ENCODE measurements at places on chromosomes 12 and 14. TPM values are rescaled to one million over a fixed set of nuclear protein-coding genes. Genes with fewer than 3 reads are reported as not detected.

DNA sequence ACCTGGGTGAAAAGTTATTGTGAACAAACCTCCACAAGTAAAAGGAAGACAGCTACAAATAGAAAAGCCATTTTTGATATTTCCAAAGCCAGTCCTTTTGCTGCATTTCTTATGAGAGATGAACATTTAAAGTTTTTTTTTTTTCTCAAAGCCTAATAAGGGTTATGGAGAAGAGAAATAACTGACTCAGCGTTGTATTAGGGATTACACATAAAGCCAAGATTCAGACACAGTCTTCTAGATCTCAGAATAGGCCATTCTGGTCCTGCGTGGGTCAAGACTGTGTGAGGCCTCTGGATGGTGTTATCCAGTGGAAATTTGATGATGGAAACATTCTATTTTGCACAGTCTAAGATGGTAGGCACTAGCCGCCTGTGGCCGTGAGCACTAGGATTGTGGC lies 459.8 kb downstream of the EGLN3 start:
- DNase-seq, result no peak

- DNase-seq, result no peak
Observed at GRCh38 chr12:78666584-78666983, 198.0 kb upstream of the SYT1 start.

GRCh38 chr12:49030714-49031572 lies 12.4 kb upstream of the PRKAG1 start:
- no peak for DNase-seq

The RIPK3 gene
- polyA plus RNA-seq, result 11.7 TPM

- no peak for DNase-seq
Observed at GRCh38 chr14:57961786-57962060, 95.8 kb upstream of the SLC35F4 start.

- DNase-seq, result no peak
Observed at GRCh38 chr12:117365049-117365616, 3.7 kb upstream of the NOS1 start.

The DBX2 gene
- not detected for polyA plus RNA-seq

DNA sequence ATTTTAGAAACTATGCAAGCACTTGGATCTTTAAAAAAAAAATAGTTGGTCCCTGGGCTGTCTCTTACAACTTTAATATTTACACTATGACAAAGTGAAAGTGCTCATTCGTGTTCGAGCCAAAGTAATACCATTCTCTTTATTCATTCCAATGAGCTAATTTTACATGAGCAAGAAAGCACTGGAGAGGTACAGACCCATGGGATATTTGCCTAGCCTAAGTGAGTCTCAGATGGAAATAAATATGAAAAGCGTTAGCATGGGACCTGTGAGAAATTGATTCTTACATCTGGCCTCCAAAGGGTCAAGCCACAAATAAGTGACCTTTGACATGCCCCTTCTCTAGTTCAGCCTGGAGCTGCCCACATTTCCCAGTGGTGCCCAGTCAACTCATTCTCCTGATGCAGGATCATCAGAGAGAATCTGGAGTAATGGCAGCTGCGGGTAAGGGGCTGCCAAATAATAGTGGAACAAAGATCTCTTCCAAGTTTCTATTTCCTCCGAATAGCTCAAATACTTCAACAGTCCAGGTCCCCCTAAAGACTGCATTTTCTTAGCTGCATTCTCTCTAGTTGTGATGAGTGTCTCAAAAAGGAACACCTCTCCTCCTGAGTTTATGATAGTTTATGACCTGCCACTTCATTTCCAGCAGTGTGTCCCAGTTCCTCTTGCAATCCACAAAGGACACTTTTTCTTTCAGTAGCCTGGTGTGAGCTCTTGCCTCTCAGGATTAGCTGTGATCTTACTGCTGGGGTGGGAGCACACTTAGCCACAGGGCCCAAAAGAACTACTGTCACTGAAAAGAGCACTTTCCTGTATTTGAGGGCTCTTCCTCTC lies 208.2 kb downstream of the DAD1 start:
- no peak for DNase-seq

The HAL gene
- 28.0 TPM for polyA plus RNA-seq

The TIGAR gene
- polyA plus RNA-seq, result 16.0 TPM

The CAMKK2 gene
- 55.6 TPM for polyA plus RNA-seq

GRCh38 chr12:90090929-90091651 lies 382.5 kb upstream of the ATP2B1 start:
- peak; percentile 72 for DNase-seq

DNA sequence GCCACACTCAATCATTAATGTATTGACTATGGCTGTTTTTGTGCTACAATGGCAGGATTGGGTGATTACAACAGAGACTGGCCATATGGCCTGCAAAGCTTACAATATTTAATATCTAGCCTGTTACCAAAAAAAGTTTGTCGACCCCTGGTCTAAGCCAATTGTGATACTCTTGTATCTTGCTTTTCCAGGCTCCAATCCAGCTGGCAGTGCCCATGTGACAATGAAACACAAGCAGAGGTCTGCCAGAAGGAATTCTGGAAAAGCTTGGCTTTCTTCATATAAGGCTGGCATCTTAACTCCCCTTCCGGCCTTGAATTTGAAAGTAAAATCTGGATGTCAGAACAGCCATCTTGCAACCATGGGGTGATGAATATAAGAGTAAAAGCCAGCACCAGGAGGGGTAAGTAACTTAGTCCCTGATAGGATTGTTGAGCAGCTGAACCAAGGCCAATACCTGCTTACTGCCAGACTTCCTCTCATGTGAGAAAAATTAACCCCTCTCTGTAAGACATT lies 458.7 kb downstream of the TMTC2 start:
- DNase-seq, result no peak

DNA sequence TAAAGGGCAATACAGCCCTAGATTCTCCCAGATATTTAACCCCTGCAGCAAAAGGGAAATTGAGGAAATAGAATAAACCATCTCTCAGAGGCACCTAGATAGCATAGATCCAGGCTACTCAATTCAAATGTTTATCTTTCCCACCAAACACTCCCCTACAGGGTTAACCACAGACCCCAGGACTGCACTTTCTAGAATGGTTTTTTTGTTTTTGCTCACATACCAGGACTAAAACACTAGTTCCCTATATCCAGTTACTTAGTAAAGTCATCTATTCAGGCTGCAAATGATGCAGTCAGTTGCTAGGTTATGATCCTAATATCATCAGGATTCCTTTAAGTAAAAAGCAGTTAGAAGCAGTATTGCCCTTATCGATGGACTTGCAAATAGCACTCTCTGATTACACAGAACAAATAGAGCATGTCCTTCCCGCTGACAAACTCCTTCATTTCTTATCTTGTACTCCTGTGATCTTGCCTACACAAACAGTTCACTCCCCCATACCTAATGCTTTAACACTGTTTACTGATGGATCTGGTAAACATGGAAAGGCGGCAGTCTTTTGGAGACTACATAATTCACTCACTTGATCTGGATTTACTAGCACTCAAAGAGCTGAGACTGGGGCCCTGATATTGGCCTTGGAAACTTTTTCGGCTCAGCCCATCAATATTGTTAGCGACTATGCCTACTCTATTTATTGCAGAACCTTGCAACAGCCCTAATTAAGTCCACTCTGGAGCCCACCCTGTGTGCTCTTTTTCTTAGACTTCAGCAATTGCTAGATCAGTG lies 257.2 kb upstream of the DIO2 start:
- DNase-seq, result no peak

The GUCY2C gene
- polyA plus RNA-seq, result 0.04 TPM

DNA sequence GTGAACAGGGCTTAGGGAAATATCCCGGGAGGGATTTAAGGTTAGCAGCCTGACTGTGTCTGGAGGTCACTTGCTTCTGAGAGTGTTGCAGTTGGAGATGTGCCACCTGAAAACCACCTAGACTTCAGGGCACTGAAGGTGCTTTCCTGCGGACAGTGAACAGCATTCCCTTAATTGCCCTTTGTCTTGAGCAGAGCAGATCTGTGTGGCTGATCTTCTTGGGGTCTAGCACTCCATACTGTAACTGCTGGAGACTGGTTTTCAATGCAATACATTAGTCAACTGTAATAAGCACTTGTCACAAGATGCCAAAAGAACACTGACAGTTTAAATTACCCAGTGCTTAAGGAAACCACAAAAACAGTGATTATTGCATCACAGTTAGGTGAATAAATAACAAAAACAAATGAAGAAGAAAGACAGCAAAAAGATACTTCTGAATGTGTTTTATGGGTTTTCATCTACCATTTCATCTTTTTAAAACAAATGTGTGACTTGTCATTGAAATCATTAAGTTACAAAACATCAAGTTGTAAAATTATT lies 111.8 kb downstream of the PRIMA1 start:
- DNase-seq, result no peak

- DNase-seq, result no peak
Observed at GRCh38 chr14:53956427-53957201, at the start of gene BMP4. TSS of gene BMP4 (minus strand) at chr14:53956825. CDS start at chr14:53952222, 4,603 bp downstream.

The KRT72 gene
- not detected for polyA plus RNA-seq

The ARHGAP9 gene
- 211 TPM for polyA plus RNA-seq

GRCh38 chr12:68853396-68854077 lies 45.6 kb downstream of the MDM2 start:
- no peak for DNase-seq

The STAC3 gene
- polyA plus RNA-seq, result 7.0 TPM

GRCh38 chr14:89675590-89675989 lies 258.6 kb upstream of the FOXN3 start:
- no peak for DNase-seq

DNA sequence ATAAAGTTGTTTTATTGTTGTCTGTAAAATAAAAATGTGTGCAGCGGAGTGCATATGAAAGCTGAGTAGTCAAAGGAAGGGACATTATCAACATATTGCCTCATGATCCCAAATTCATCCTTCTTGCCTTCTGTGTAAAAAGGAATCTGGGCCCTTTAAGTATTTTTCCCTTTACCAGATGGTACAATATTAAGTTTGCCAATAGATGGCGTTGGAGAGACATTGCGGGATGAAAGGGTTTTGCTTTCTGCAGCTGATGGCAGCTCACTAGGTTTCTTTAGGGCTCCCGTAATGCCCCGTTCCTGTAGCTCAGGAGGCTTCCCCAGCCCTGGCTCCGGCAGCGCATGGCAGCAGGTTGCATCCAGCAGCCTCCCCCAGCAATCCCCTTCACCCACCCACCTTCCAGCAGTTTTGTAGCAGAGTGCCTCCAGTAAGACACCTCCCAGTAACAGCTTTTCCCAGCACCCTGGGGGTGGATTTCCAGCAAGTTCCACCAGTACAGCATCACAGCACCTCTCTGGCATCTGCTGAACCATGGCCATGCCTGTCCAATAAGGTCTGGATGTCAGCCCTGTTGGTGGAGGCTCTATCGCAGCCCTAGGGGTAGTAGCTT lies 354.4 kb downstream of the MED13L start:
- no peak for DNase-seq

The PIK3C2G gene
- not detected for polyA plus RNA-seq

GRCh38 chr14:65491274-65491673 lies 78.7 kb downstream of the FUT8 start:
- DNase-seq, result no peak

DNA sequence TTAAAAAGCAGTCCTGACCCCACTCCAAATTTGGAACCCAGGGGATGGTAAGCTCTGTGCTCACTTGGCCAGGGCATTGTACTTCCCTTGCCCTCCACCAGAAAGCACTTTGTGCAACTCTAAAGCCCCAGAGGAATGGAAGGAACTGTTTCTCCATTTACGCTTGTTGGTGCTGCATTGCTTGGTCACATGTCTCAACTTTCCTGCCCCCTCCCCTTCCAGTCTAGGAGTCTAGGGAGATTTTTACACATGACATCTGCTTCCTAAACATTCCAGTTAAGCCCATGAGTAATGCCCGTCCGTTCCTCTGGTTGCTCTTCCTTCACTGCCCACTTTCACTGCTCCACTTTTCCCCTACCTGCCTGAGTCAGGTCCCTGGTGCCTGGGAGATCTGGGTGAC lies 92.6 kb upstream of the MAP1LC3B2 start:
- DNase-seq, result peak; percentile 33

- DNase-seq, result no peak
Observed at GRCh38 chr14:54815515-54815914, 87.1 kb downstream of the GCH1 start.

DNA sequence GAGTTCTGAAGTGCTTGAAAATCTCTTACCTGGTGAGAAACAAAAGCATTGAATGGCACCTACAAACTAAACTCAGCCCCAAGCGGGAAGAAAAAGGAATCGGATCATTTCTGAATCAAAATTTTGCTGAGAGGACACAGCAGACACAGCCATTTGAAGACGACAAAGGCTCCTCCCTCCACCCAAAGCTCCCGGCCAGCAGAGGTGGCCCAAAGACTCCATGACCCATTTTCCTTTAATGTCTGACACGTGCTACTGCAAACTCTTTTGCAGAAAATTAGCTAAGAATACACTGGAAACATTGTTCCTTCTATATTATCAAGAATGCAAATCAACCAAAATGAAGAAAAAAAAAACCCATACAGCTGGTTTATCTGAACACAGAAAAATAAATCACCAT lies 85.9 kb upstream of the FOXN3 start:
- DNase-seq, result no peak

- DNase-seq, result no peak
Observed at GRCh38 chr12:52144512-52145227, 47.1 kb downstream of the KRT80 start.

- no peak for DNase-seq
Observed at GRCh38 chr12:120982659-120983058, 4.3 kb downstream of the HNF1A start.

The RFLNA gene
- not detected for polyA plus RNA-seq

- DNase-seq, result no peak
Observed at GRCh38 chr14:64724578-64724930, 20.3 kb downstream of the PLEKHG3 start.
